ENCODE measurements at places on chromosomes 11 and 22.

DNA sequence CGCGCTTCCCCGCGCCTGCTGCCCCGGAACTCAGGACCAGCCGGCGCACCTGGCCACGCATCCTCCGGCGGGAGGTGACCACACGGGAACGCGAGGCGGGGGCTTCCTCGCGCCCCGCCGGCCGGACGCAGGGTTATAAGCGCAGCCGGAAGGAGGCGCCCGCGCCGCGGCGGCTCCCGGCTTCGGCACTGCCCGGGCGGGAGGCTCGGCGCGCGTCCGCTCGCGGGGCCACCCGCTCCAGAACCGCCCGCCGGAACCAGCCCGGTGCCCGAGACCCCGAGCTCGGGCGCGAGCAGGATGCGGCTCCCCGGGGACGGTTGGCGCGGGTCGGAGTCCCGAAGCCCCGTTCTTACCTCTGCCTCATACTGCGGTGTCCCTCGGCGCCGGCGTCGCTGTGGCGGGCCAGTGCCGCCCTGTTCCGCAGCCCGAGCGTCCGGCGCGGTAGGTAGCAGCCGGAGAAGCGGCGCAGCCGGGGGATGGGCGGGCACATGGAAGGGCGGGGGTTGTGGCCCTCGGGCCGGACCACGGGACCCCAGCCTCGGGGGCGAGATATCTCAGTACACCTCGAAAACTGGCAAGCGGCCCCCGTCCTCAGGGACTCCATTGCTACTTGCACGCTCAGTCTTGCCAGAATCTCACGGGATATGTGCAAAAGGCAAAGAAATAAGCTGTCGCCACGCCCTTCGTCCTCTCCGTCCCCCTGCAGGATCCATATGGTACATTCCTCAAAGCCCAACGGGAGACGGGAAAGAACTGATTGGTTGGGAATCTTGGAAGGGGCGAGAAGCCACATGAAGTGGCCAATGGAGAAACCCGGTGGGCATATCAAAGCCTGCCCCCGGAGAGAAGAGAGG is 23.1 kb downstream of the MICAL3 start:
- DNase-seq: peak; percentile 86

- no peak for DNase-seq
These were observed 7.9 kb downstream of the NCAM1 start for GRCh38 chr11:112968941-112969713.

- no peak for DNase-seq
These were observed 4.3 kb upstream of the GALNT18 start for GRCh38 chr11:11626128-11626527.

DNA sequence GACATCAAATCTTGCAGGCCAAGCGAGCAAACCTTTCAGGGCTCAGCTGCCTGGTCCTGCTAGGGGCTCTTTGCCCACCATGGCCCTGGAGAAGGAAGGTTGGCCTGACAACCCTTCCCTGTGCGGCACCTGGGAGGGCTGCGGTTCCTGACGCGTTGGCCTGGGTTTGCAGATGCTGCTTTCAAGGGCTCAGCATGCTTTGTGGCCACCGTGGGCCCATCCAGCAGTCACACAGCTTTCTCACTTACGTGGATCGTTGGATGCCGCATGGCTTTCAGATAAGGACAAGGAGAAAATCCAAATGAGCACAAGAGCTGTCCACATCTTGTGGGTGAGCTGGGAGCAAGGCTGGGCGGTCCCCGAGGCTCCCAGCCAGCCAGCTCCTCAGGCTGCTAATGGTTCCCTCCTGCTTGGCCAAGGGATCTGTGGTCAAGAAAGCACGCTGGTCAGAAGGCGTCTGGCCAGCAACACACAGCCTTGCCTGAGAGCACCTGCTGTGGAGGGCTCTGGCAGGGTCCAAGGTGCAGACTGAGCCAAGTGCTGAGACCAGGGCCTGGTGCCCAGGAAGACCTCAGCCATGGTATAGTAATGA is 8.2 kb downstream of the C11orf24 start:
- no peak for DNase-seq

DNA sequence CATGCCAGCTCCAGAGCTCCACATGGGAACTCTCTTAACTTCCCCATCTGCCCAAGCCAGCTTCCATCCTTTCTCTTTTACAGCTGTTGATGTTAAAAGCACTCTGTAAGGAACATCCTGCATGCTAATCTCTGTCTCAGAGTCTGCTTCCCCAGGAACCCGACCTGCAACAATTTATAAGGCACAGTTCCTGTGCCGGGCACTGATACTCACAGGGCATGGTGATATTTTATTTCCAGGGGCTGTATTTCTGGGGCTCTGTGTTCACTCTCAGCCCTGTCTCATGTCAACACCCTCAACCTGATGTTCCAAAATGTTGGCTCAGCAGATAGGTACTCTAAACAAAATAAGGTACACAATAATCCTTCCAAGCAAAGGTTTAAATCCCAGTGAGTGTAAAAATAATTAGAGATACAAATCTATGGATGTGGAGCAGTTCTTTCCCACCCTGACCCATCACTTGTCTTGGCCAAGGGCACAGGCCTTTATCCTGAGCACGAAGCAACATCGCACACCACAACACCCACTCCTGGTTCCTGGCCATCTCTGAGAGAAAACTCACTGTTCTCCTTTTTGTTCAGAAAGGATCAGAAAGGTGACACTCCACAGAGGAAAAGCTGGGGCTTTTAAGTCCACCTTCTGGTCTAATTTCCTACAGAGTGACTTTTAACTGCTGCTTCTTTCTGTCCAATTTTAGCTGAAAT is 44.8 kb upstream of the C11orf87 start:
- DNase-seq: no peak

DNA sequence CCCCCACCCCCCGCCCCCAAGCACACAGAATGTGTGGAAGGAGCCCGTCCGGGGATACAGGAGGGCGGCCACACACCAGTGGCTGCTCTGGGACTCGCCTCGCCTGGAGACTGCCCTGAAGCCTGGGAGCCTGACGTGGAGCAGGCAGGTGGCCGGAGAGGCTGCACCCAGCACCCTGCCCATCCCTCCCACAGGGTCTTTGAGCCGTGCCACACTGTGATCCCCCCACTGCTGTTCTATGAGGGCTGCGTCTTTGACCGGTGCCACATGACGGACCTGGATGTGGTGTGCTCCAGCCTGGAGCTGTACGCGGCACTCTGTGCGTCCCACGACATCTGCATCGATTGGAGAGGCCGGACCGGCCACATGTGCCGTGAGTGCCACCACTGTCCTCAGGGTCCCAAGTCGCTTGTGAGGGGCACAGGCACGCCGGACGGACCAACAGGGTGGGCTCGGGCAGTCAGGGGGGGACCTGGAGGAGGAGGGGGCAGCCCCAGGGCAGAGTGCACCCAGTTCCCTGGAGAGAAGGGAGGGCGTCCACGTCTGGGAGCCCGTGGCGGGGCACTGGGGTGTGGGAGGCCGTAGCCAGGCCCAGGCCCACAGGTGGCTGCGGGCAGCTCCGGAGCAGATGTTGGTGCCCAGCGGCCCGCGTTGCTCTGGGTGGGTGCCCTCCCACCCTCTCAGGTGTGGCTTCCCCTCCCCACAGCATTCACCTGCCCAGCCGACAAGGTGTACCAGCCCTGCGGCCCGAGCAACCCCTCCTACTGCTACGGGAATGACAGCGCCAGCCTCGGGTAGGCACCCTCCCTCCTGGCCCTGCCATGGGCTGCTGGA is 27.0 kb upstream of the MUC5B start:
- DNase-seq: no peak

DNA sequence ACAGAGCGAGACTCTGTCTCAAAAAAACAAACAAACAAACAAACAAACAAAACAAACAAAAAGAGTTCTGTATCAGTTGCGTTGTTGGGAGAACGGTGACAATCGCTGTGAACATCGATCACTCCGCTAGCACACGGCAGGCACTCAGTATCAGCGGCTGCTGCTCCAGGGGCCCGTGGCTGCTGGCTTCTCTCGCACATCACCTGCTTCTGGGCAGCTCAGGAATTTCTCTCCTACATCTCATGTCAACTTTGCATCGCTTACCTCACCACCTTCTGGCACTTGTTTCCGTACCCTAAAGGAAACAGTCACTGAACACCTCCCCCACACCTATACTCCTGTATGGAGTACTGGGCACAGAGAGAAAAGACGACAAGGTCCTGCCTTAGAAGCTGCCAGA is 70.3 kb upstream of the WNT7B start:
- DNase-seq: no peak

Data from H54 (cell line).